ENCODE measurements at places on chromosomes 5 and 9. TPM values are rescaled to one million over a fixed set of nuclear protein-coding genes. Genes with fewer than 3 reads are reported as not detected.

TLX3 gene
- 4.6 TPM for total RNA-seq

EQTN gene
- not detected for total RNA-seq

FCN1 gene
- total RNA-seq = not detected

C5orf58 gene
- total RNA-seq = not detected

SLC6A3 gene
- total RNA-seq = not detected

DND1 gene
- 2.3 TPM for total RNA-seq

LCN1 gene
- total RNA-seq = not detected

GCNT4 gene
- 0.07 TPM for total RNA-seq

ADAMTS2 gene
- total RNA-seq = 3.9 TPM

TNC gene
- total RNA-seq = 0.49 TPM

ENG gene
- 0.76 TPM for total RNA-seq

ANKRD18B gene
- 3.9 TPM for total RNA-seq

ADAMTSL1 gene
- total RNA-seq = not detected

ZNF79 gene
- 5.3 TPM for total RNA-seq

CDH9 gene
- total RNA-seq = not detected

ANKHD1 gene
- total RNA-seq = 80.8 TPM

TAF11L10 gene
- total RNA-seq = not detected

GARIN3 gene
- not detected for total RNA-seq

C9orf152 gene
- total RNA-seq = not detected

EPB41L4B gene
- total RNA-seq = 8.1 TPM

ST8SIA4 gene
- total RNA-seq = not detected

PCDHGC5 gene
- total RNA-seq = not detected

IFNA16 gene
- total RNA-seq = not detected

KIF12 gene
- total RNA-seq = 6.4 TPM

CMYA5 gene
- total RNA-seq = 0.22 TPM

PTPN3 gene
- total RNA-seq = 20.8 TPM

MYMK gene
- not detected for total RNA-seq

ACER2 gene
- total RNA-seq = 4.3 TPM
